ENCODE measurements at places on chromosomes 13 and 19. TPM values are rescaled to one million over a fixed set of nuclear protein-coding genes. Genes with fewer than 3 reads are reported as not detected.

GRCh38 chr19:20247016-20247683, 80.1 kb downstream of the ZNF486 start:
- DNase-seq, result no peak
- H3K27ac ChIP-seq, result peak overlapping the region; percentile 21
- no peaks in the 10 kb centered on the region for H3K27me3 ChIP-seq
- H3K4me1 ChIP-seq, result peaks cover 11% of the 10 kb centered on the region
- no peaks in the 10 kb centered on the region for H3K36me3 ChIP-seq
- peak overlapping the region; percentile 38 for H3K4me3 ChIP-seq

- H3K4me3 ChIP-seq, result peak overlapping the region; percentile 98
- peaks cover 6% of the 10 kb centered on the region for H3K36me3 ChIP-seq
- peaks cover 7% of the 10 kb centered on the region for H3K4me1 ChIP-seq
- H3K27ac ChIP-seq, result peak overlapping the region; percentile 98
Measured at GRCh38 chr19:53868091-53868891, 608 bp downstream of the MYADM start.

DNA sequence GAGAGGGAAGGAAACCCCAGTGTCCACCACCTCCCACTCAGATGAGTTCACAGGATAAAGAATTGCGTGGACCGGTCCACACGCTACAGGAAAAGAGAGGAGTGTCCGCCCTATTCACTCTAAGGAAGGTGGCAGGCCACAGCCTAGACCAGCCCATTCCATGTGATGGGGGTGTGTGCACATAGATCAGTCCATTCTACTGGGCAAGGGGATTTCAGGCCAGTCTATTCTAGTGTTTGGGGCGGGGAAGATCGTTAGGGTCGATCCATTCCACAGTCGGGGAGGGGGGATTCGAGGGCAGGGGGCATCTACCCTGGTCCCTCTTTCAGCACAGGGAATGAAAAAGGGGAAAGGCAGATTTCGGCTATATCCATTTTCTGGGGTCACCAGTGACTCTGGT, 7.8 kb downstream of the FIZ1 start:
- no peak overlapping the region for H3K27ac ChIP-seq
- DNase-seq, result no peak
- H3K36me3 ChIP-seq, result peaks cover 23% of the 10 kb centered on the region
- peaks cover 20% of the 10 kb centered on the region for H3K4me1 ChIP-seq
- no peaks in the 10 kb centered on the region for H3K27me3 ChIP-seq

WDR88 gene
- total RNA-seq, result 0.45 TPM

ZNF177 gene
- 10.6 TPM for total RNA-seq

All from type B pancreatic cell (in vitro differentiated cells).